ENCODE measurements at places on chromosomes 13 and 19. TPM values are rescaled to one million over a fixed set of nuclear protein-coding genes. Genes with fewer than 3 reads are reported as not detected.

DNA sequence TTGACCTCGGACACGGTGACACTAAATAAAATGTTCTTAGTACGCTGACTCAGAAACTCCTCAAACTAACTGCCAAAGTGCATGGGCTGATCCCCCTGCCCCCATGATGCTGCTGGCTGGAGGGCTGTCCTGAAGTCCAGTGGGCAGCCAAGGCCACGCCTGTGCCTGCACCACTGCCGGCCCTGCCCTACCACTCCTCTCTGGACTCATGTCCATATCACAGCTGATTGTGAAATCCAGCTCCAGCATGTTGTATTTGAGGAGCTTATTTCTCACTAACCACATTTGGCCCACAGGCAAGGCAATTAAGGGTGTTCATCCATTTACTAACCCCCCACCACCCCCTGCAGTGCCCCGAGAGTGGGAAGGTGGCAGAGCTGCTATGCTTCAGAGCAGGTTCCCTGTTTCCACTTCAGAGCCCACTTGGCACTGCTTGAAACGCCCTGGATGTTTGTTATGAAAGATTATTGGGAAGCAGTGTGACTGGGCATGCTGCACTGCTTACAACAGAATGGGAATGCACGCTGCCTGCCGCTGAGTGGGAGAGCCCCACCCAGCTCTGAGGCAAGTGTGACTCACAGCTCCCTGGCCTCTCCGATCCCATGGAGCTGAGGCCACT, 114.0 kb downstream of the UQCRFS1 start:
- H3K27me3 ChIP-seq: no peaks in the 10 kb centered on the region
- H3K4me1 ChIP-seq: no peaks in the 10 kb centered on the region
- DNase-seq: no peak
- no peaks in the 10 kb centered on the region for H3K36me3 ChIP-seq

GRCh38 chr13:109255141-109255856, 531.1 kb downstream of the IRS2 start:
- H3K4me1 ChIP-seq: no peaks in the 10 kb centered on the region
- no peak for DNase-seq
- no peaks in the 10 kb centered on the region for H3K36me3 ChIP-seq
- peaks cover 1% of the 10 kb centered on the region for H3K27me3 ChIP-seq
- H3K4me3 ChIP-seq: no peak overlapping the region

VSIG10L gene
- total RNA-seq: 2.5 TPM

GRCh38 chr13:46571909-46572595, 19.1 kb downstream of the LRCH1 start:
- H3K27me3 ChIP-seq: no peaks in the 10 kb centered on the region
- H3K4me1 ChIP-seq: peaks cover 16% of the 10 kb centered on the region
- no peak for DNase-seq
- peaks cover 5% of the 10 kb centered on the region for H3K36me3 ChIP-seq
- no peak overlapping the region for H3K4me3 ChIP-seq

DNA sequence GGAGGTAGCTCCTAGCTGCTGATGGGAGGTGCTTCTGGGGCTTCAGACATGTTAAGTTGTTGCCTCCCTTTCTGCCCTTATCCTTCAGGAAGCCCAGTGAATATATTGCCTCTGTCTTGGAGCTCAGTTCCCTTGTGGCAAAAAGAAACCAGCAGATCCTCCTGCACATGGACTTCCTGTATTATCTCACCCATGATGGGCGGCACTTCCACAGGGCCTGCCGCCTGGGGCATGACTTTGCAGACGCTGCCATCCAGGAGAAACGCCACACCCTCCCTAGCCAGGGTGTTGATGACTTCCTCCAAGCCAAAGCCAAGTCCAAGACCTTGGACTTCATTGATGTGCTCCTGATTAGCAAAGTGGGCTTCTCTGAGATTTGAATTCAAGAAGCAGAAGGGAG, 6.0 kb upstream of the CYP4F12 start:
- peaks cover 3% of the 10 kb centered on the region for H3K27me3 ChIP-seq
- H3K4me3 ChIP-seq: no peak overlapping the region
- no peaks in the 10 kb centered on the region for H3K36me3 ChIP-seq
- H3K27ac ChIP-seq: no peak overlapping the region

KRTDAP gene
- not detected for total RNA-seq

Measured in activated CD4-positive, alpha-beta memory T cell treated with anti-CD3 and anti-CD28 coated beads, Interleukin-2, amount 10 ng/mL, durations not matched to agents 7 days and 5 days (primary cell).